ENCODE measurements at places on chromosomes 13 and 19.
A peak's percentile ranks its signal among the peaks of the same experiment; 100 is the strongest.

DNA sequence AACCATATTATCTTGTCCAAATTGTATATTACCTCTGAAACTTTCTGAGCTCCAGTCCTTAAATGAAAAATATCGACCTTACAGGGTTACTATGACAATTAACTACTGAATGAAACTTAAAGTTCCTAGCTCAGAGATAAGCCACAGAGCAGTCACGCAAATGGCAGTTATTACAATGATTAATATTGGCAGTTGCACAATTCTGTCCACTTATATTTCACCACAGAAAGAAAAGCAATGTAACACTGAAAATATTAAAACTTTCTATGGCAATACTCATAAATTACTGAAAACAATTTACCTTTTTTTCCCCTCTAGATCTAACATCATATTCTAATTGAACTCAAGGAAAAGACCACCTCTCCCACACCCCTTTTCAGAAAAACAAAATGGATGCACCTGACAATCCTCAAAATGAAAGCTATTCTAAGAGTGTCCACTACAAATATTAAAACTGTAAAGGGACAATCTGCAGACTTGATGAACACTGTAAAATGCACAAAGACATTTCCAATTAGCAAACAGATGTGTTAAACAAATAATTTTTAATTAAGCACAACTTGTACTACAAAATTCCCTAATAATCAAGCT lies 14.6 kb downstream of the LNX2 start:
- DNase-seq: no peak

GRCh38 chr13:91596842-91597241 lies 198.4 kb downstream of the GPC5 start:
- DNase-seq: no peak

GRCh38 chr19:53989600-53990533 lies 1.6 kb upstream of the CACNG6 start:
- no peak for DNase-seq

DNA sequence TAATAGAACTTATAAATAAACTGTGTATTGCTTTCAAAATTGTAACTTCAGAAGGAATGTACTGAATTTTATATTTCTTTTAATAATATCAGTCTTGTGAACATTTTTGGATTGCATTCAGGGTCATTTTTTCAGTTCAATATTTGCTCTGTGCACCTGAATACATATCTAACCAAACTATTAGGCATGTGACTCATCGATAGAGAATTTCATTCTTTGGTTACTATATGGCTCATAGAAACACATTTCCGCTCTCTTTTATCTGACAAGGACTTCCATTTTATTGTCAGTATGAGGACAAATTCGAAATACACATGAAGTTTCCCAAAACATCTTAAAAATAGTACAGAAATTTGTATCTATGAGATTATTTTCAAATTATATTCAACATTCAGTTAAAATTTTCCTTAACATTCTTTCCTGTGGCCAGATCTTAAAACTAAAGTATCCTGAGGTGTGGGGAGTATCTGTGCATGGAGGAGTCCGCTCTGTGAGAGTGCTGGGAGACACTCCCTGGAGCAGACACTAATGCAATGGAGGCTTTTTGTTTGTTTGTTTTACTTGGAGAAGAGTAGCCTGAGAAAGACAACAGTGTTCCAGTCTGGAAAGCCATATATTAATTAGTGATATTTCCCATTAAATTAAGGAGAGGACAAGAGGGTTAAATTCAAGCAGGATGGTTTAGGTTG lies 483.6 kb downstream of the PCDH20 start:
- DNase-seq: no peak

DNA sequence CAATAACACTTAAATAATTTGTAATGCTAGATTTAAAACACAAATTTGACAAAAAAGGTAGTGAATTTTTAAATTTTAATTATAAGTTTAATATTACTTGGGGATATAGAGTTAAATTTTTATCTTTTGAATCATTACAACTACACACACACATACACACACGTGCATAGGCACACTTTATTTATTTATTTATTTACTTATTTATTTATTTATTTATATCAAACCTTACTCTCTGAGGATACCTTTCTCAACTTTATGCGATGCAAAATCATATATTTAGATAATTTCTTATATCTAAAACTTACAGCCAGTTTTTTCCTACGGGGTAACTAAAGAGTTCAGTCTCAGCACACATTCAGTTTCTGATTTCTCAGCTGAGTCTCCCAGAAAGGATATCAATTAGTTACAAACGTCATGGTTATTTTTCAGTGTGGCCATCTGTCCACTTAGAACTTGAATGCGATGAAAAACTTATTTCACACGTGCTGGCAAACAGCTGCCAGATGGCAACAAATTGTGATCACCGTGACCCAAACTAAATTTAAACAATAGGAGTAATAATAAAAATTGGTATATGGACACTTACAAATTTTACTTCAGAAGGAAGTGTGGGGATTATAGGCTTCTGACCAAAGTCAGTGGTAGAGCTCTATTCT lies 683.1 kb upstream of the PRR20A start:
- no peak for DNase-seq

- no peak for DNase-seq
These were observed at the start of gene APLP1 for GRCh38 chr19:35868172-35868822. Gene APLP1, plus strand, starts transcription at chr19:35868574. Its CDS starts 63 bp downstream, at chr19:35868637.

- no peak for DNase-seq
These were observed 11.1 kb downstream of the CKM start for GRCh38 chr19:45311621-45312020.

- no peak for DNase-seq
These were observed 48.0 kb upstream of the KATNAL1 start for GRCh38 chr13:30355384-30355699.

GRCh38 chr13:53160211-53160610 lies 131.6 kb downstream of the OLFM4 start:
- DNase-seq: no peak

DNA sequence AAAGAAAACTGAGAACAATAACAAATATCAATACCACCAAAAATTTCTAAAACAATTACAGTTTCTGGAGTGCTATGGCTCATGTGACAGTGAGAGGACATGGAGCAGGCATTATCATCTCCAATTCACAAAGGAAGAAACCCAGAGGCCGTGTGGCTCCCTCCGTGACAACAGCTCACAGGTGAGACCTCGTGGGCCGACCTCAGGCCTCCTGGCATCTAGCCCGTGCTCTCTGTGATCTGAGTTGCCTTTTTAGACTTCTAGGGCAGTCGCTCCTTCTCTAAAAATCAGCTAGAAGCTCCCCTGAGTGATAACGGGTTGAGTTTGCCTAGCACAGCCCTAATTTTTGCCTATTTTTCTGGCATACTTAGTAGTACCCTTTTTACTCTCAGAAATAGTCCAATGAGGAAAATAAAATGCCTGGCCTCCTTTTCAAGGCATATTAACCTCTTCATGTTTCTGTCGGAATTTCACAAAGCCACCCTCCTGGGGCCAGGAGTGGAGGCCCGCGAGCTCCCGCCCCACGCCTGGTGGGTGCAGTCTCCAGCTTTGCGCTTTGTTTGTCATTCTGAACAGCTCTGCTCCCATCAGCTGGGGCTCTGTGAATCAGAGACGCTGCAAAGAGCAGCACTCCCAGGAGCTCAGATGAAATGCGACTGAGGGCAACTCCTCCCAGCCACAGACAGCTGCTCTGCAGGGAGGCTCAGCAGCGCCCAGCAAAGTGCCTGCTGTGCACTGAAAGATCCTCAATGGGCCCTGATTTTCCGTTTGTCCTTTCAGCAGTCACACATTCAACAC lies 292.5 kb downstream of the UQCRFS1 start:
- no peak for DNase-seq

GRCh38 chr13:78131811-78132210 lies 213.2 kb upstream of the EDNRB start:
- no peak for DNase-seq

- no peak for DNase-seq
These were observed 919.9 kb upstream of the MIR17HG start for GRCh38 chr13:90427322-90428272.

- no peak for DNase-seq
These were observed 2.7 kb downstream of the SPACA6 start for GRCh38 chr19:51695702-51696315.

GRCh38 chr19:4692251-4693077 lies 22.3 kb upstream of the MYDGF start:
- no peak for DNase-seq

DNA sequence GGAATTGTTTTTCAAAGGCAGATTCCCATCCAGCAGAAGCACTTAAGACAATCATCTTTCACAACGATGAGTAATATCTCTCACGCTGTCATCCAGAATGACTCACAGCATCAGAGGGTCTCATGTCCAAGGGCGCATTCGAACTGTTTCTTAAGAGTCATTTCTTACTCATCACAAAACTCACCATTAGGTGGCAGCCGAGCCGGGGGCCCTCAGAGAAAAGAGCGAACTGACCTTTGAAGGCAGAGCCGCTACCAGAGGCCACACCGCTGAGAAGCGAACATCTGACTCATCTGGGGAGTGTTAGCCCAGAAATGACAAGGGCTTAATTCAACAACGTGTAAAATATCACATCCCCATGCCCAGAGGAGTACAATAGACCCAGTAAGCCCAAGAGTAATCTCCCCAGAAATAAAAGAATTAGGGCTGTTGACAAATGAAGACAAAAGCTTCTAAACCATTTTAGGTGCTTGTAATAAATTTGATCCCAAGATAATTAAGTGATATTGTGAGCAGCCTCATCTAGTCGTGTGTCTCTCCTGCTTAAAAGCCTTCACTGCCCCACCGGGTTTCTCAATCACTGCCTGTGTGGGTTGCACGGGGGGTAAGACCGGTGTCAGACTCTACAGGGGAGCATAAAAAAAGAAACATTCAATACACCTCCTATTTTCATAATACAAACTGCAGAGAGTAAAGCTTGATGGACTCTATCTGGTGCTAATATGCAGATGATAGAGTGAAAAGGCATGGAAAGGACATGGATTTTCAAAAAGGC lies 96.2 kb downstream of the CYSLTR2 start:
- DNase-seq: no peak

DNA sequence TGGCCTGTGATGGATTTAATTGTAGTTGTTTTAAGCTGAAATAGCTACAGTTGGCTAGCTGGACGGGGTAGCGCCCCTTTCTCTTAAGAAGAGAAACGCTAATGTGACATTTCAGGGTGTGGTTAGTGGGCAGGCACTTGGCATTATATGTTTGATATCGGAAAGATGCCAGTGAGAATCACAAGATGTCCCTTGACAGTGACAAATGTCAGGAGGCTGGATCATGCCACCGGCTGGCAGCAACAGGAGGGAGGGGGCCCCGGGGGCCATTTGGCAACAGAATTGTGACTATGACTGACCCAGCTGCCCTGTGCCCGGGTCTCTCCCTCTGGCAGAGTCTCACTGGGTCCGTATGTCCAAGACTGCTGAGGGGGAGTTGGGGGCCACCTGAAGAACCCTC lies 4.7 kb downstream of the DCAF15 start:
- DNase-seq: no peak

DNA sequence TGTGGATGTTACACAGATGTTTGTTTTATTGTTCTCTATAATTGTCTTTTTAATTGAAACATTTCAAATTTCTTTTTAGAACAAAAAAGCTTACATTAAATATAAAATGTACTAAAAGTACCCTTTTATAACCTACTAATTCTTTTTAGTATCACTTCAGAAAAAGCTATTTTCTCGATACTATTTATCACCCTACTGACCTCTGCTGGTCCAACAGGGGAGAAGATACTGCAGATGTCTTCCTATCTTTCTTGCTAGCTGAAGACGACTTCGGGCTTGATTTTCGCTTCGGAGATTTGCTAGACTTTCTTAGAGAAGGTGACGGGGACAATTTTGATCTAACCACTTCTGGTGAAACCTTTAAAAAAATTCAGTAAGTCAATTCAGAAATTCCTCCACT lies 42.4 kb downstream of the ZC3H13 start:
- no peak for DNase-seq

- no peak for DNase-seq
These were observed 559.8 kb upstream of the ATXN8OS start for GRCh38 chr13:69547780-69548179.

- DNase-seq: no peak
These were observed 11.1 kb upstream of the VSTM2B start for GRCh38 chr19:29514525-29515232.

DNA sequence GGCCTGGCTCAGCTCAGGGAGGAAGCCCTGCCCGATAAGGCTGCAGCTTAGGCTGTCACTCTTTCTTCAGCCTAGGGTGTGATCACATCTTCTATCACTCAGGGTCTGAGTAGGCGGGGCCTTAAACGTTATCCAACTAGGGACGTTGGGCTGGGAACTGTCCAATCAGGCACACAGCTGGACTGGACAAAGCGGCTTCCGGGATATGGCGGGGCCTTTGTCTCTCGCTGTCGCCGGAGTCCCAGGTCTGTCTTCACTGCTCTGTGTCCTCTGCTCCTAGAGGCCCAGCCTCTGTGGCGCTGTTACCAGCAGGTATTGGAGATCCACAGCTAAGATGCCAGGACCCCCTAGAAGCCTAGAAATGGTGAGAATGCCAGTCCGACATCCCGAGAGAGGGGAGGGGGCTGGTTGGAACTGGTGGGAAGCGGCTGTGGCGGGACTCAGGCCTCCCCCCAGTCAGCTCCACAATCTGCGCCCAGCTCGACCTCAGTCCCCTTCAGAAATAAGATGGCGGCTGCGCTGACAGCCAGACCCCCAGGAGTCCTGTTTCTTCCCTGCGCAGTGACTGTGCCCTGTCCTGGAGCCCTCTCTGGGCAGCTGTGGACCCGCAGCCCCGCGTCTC lies at the start of gene ZNF254:
TSS of gene ZNF254 (plus strand) at position 214 of the 622 bp plus-strand sequence. CDS start at position 335, 121 bp downstream.
- peak; percentile 33 for DNase-seq

DNA sequence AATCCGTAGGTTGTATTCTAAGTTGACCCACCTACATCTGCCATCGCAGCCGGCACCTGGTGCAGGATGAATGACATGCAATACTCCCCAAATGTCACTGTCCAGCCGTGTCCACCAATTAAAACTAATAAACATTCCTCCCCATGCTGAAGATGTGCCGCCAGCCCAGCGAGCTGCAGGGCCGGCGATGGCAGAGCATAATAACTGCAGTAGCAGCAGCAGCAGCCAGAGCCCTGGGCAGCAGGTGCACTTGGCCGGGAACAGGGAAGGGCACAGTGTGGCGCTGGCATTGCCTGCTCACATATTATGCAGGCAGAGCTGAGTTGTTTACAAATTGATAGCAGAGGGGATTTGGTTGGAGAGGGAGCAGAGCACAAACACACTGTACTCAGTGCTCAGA lies 754.9 kb downstream of the OLFM4 start:
- DNase-seq: no peak

GRCh38 chr13:87590518-87590917 lies 80.7 kb upstream of the SLITRK5 start:
- no peak for DNase-seq

GRCh38 chr13:91557328-91558090 lies 159.1 kb downstream of the GPC5 start:
- no peak for DNase-seq

- DNase-seq: no peak
These were observed 716.7 kb downstream of the DIAPH3 start for GRCh38 chr13:59447031-59447430.

GRCh38 chr13:99495466-99496183 lies 5.6 kb upstream of the TM9SF2 start:
- DNase-seq: no peak

Measured in NCI-H187 treated with DMSO at 0.1 percent for 48 hours (cell line).